NCI-H1694 (cell line): ENCODE measurements at places on chromosomes 2 and 18.

DNA sequence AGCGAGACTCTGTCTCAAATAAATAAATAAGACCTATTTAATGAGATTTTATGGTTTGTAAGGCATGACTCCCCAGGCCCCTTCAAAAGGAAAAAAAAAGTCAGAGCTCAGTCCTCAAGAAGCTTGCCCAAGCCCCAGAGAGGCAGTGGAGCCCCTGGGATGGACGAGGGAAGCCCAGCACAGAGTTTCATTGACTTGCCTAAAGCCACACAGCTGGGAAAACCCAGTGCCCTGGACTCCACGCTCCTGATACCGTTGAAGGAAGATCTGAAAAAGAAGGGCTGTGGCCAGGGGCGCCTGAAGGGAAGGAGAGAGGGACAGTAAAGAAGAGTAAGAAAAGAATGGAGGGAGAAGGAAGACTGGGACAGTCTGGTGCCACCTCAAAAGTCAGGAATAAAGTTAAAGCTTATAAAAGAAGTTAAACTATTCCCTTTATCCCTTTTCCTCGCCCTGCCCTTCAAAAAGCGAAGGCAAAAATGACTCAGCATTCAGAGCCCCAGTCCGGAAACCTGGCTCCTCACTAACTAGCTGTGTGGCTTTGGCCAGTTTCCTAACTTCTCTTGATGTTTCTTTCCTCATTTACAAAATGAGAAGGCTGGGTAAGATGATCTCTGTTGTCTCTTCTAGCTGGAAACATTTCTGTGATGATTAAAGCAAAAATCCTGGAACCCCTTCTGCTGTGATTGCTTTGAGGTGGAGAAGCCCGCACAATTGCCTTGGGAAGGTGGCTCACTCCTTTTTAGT is 46.7 kb downstream of the LYPD1 start:
- DNase-seq = no peak

- peak; percentile 22 for DNase-seq
Observed at GRCh38 chr2:18445433-18446320, 114.8 kb downstream of the RDH14 start.

- DNase-seq = no peak
Observed at GRCh38 chr2:161312996-161313395, 4.8 kb downstream of the PSMD14 start.

DNA sequence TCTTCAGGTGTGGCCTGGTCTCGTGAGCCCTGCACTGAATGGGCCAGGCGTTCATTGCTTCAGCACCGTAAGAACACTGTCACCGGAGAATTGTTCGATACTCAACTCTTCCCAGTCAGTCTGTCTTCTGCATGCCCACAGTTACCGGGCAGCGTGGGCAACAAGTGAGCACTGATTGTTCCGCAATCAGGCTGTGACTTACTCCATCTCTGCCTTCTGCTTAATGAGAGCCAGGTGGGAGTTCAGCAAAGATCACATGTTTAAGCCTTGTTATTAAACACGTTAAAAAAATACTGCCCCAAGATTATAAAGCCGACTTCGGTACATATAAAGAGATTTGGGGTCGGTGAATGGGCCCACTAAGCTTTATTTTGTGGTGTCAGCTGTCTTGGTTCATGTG is 3.7 kb downstream of the STEAP3 start:
- DNase-seq = no peak

DNA sequence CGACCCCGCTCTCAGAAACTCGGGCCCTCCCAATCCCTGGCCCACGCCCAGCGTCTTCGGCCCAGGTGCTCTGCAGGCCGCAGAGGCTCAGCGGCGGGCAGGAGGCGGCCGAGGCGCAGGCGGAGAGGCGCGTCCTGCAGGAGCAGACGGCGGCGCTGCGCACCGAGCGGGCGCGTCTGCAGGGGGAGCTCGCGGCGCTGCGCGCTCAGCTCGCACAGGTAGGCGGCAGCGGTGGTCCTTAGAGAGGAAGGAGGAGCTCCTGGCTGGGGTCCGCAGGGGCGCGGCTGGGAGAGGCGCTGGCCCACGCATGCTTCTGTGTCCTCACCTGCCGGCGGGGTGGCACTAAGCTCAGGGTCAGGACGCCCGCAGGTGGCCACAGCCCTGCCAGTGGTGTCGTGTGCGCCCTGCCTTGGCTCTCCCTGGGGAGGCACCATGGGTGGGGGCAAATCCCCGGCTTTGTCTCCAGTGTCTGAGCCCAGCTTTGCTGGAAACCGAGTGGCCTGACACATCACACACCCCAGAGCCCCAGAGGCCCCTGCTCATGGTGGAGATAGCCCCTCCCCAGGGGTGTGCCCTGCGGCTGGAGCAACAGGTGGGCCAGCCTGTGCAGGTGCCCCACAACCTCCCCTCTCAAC is 14.9 kb upstream of the SNED1 start:
- DNase-seq = peak; percentile 26

GRCh38 chr2:21727101-21727500 is 603.3 kb downstream of the TDRD15 start:
- DNase-seq = no peak

GRCh38 chr2:204796581-204796980 is 251.3 kb downstream of the PARD3B start:
- no peak for DNase-seq

GRCh38 chr2:233453111-233453915 is 99.0 kb downstream of the DGKD start:
- no peak for DNase-seq

- no peak for DNase-seq
Observed at GRCh38 chr18:71743634-71744033, 800.5 kb downstream of the CBLN2 start.

DNA sequence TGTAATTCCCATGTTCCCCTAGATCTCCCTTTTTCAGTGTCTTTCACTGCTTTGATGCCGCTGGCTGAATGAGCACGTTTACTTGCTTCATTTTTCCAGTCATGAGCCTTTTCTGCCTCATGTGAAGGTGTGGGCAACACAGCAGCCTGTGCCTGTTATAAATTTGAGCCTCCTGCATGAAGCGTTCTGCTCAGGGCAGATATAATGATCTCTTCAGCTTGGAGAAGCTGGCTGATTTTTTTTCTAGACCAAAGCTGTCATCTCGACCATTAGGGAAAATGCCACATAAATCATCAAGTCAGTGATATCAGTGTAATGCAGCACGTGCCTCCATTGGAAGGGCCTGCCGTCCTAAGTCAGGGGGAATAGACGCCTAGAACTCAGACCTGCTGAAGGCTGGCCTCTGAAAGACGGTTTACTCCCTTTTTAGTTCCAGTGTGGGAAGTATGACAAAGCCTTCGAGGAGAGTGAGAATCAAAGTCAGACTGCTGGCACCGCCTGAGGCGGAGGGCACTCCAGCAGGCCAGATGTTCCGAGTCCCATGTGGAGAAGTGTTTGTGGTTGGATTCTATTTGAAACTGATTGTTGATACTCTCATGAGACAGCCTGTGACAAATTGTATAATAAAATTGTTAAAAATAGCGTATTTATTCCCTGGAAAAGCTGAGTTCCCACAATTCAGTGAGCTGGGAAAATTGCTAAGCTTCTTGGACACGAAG is 196.5 kb downstream of the MYO1B start:
- DNase-seq = peak; percentile 54

- no peak for DNase-seq
Observed at GRCh38 chr18:29218091-29218490, 1041.2 kb upstream of the CDH2 start.

- no peak for DNase-seq
Observed at GRCh38 chr2:121469356-121469755, 61.3 kb upstream of the RNU4ATAC start.

DNA sequence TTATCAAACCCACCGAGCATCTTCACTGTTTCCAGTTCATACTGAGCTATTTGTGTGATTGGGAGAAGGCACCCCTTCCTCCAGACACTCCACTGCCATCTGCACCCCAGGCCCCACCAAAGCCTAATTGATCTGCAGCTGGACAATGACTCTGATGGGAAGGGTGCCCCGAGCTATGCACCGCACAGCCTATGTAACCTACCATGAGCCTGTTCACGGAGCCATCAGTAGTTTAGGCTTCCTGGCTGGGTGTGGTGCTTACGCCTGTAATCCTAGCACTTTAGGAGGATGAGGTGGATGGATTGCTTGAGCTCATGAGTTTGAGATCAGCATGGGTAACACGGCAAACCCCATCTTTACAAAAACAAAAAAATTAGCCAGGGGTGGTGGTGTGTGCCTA is 17.8 kb upstream of the ASAP2 start:
- no peak for DNase-seq

DNA sequence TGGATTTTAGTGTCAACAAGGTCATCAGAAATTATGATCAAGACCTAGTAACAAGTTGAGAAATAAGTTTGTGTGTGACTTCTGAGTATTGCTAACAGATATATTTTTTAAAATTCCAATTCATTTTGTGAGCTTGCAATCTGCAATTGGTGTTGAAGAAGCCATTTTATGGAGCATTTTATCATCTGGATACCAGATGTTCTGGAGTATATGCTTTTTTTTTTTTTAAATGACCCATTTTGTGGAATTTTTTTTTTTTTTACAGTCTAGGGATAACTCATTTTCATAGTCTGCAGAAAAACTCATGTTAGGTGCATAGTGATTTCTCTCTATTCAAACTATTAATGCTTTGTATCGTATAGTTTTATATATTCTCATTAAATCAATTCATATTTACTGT is 12.6 kb downstream of the QPCT start:
- DNase-seq = no peak

- no peak for DNase-seq
Observed at GRCh38 chr2:100294162-100294497, 28.2 kb downstream of the LONRF2 start.

GRCh38 chr18:38454764-38455469 is 889.3 kb upstream of the CELF4 start:
- peak; percentile 48 for DNase-seq

DNA sequence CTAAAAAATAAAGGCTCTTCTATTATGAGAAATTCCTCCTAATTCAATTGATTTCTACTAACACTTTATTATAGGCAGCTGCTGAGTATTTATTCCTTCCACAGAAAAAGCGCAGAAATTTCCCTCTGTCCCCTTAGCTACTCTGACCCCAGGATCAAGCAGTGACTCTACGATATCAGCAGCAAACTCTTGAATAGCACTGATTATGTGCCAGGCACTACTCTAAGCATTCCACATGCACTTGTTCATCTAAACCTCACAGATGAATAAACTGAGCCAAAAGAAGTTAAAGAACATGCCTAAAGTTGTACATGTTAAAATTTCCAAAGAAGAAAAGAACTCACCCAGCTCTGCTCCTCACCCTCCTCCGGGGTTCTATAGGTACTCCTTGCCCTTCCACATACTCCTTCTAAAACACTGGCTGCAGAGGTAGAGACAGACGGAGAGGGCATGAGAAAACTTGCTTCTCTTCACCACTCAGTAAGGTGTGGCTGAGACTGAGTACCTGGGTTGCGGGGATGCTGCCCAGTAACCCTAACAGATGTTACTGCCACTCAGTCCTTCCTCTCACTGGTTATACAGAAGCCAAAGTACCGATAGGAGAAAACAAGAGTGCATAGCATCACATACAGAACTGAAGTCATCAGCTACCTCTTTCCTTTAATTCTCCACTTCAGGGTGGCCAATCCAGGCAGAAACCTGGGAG is 9.9 kb downstream of the C1D start:
- DNase-seq = no peak
